ENCODE measurements at places on chromosomes 1 and 21.

DNA sequence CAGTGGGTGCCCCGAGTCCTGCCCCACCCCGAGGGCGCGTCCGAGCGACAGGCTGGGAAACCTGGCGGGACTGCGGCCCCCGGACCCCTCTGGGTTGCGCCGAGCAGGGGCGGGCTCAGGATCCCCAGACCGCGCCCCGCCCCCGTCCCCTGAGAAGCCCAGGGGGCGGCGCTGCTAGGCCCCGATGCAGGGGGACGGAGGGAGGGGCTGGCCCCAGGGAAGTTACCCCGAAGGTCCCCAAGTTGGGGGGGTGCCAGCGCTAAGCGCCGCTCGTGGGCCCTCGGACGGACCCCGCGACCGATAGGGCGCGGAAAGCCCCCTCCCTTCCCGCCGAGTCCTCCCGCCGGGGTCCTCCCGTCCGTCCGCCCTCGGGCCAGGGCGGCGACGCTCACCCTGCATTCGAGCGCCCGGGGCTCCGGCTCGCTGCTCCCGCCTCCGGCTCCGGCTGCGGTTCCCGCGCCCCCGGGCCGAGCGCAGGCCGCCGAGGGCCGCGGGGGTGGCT is 414 bp downstream of the GPR153 start:
- peak; percentile 53 for DNase-seq

GRCh38 chr1:224458996-224459395 is 24.4 kb upstream of the WDR26 start:
- DNase-seq: no peak

- no peak for DNase-seq
These were observed 216.7 kb upstream of the HOOK1 start for GRCh38 chr1:59598120-59598440.

GRCh38 chr1:234234199-234234598 is 139.1 kb upstream of the COA6 start:
- no peak for DNase-seq

DNA sequence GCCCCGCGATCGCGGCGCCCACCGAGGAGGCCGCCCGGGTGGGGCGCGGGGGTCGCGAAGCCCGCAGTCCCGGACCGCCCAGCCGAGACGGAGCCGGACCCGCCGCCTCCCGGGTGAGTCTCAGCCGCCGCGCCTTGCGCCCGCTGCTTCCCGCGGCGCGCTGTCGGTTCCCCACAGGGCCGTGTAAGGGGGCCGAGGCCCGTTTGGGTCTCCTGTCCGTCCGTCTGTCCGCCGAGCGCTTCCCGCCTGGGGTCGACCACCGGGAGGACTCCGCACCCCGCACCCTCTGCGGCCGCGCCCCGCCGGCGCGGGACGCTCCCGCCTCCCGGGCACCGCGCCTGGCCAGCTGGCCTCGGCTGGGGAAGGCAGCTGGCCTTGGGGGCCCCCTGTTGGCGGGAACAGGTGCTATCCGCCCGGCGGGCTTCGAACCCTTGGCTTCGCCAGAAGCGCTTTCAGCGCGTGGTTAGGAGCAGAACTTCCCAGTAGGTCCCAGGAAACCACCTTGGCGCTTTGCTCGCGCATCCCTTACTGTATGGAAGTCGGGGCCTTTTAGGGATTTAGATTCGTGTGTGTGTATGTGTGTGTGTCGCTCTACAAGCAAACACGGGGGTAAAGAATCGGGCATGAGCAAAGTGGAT is 414 bp downstream of the TMEM51 start:
- DNase-seq: peak; percentile 65

DNA sequence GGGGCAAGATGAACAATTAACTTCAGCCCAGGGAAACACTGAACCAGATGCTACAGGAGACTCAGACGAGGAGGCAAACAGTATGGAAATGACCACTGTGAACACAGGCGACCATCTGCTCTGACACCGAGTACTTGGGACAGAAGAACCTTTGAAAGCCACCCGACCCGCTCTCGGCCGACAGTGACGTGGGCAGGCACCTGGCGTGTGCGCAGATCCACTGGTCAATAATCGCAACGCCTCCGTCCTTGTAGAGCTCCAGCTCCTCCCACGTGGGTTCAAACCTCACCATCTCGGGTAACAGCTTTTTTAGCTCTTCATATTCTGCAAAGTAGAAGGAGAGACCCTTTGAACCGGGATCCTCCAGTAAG is 20.3 kb downstream of the POFUT2 start:
- DNase-seq: peak; percentile 14

GRCh38 chr1:8252266-8252951 is 65.5 kb upstream of the SLC45A1 start:
- DNase-seq: no peak

- DNase-seq: no peak
These were observed 108.1 kb downstream of the KAZN start for GRCh38 chr1:14706631-14707030.

DNA sequence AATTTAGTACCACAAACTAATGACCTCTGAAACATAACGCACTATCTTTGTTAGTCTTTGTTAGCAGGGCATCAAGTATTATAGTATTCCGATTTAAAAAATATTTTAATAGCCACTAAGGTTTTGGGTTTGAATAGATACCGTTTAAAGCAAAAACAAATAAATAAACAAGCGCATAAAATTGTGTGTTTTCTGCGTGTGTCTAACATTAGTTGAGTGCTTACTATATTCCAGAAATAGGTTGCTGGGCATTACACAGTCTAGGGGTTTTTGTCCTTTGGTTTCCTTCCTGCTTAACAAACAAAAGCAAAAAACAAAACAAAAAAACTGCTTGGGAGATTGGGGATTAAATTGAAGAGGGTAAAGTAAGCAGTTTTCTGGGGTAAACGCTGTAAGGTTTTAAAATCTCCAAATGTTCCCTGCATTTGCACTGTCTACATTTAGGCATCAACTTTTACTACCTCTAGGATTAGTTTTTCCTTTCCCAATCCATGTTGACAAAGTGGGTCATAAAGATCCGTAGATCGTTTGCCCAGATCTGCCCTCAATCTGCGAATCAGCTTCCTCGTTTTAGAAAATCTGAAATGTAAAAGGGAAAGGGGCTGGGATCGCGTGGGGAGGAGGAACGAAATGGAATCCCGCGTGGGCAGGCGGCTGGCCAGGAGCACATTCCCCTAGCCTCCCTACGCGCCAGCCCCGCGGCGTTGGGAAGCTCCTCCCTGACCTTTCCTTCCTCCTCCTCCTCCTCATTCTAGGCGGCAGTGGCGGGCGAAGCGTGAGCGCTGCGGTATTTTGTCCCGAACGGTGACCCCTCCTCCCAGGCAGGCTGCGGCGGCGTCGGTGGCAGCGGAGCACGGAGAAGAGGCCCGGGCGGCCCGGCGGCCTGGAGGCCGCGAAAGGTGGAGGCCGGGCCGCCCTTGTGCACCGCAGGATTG is at the start of gene KCTD3:
Gene KCTD3, plus strand, starts transcription at position 749 of the 935 bp plus-strand sequence. CDS start 382 bp downstream, outside the sequence.
- DNase-seq: peak; percentile 60

DNA sequence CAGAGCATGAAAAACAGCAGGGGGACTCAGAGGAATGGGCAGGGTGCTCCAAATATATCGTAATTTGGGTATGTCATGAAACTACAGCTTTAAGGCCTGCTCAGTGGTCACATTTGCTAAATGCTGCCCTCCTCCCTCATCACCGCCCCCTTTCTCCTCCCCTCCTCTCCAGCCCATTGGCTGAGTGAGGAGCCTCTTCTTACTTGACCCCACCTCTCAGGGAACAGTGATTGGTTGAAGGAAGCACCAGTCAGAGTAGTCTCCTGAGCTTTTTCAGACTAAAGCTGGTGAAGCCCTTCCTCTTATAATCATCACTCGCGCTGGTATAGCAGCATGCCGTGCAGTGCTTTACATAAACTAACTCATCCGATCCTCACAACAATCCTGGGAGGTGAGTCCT is 10.0 kb upstream of the TTC39A start:
- DNase-seq: no peak

- no peak for DNase-seq
These were observed 16.1 kb downstream of the CSF1 start for GRCh38 chr1:109926662-109927300.

GRCh38 chr1:204971517-204972336 is 71.3 kb upstream of the CNTN2 start:
- no peak for DNase-seq

GRCh38 chr1:193070386-193070753 is 11.0 kb downstream of the RO60 start:
- no peak for DNase-seq

DNA sequence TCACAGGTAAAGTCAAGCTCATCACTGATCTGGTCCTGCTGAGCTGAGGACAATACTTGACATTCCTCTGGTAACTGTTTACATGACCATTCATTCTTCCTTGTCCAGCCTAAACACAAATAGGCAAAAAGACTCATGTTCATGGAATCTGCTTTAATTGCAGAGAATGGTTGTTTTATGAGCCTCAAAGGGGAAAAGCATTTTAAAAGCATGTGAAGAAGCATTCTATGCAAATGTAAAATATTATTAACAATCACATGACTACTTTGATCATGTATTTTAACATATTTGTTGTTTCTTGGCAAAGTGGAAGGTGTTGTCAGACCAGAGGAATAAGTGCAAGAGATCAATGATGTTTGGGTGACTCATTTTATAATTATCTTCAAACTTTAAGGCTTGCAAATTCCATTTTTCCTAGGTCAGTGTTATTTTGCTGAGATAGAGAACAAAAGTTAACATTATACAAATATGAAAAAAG is 133.7 kb downstream of the RUNX1 start:
- DNase-seq: no peak

DNA sequence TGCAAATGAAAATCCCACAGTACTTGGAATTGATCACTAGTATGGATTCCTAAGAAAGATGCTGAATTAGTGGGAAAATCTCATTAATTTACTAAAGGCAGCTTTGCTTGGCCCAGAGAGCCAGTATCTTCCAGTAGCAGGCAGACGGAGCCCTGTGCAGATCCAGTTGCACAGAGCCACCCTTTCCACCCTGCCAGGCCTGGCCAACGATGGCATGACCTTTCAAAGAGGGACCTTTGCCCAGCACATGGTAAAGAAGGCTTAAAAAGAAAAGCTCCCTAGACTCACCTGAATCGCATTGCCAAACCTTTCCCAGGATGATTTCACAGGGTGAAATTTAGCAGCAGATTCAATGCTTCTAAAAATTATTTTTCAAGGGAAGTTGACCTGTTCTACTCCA is 170.5 kb upstream of the CAMK1G start:
- DNase-seq: no peak

DNA sequence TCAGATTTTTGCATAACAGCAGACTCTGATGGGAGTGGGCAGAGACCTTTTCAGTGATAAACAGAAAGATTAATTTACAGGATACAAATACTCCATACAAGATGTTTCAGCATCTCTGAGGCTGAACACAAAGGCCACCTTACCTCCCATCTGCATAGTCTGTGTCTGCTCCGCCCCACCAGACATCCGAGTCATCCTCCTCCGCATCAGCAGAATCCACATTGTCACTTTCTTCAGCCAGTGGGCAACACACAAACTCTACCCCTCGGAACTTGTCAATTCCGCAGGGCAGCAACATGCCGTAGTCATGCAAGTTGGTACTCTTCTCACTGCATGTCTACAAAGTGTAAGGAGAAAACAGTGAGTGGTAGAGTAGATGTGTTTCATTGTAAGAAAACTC is 119.7 kb downstream of the APP start:
- DNase-seq: no peak

DNA sequence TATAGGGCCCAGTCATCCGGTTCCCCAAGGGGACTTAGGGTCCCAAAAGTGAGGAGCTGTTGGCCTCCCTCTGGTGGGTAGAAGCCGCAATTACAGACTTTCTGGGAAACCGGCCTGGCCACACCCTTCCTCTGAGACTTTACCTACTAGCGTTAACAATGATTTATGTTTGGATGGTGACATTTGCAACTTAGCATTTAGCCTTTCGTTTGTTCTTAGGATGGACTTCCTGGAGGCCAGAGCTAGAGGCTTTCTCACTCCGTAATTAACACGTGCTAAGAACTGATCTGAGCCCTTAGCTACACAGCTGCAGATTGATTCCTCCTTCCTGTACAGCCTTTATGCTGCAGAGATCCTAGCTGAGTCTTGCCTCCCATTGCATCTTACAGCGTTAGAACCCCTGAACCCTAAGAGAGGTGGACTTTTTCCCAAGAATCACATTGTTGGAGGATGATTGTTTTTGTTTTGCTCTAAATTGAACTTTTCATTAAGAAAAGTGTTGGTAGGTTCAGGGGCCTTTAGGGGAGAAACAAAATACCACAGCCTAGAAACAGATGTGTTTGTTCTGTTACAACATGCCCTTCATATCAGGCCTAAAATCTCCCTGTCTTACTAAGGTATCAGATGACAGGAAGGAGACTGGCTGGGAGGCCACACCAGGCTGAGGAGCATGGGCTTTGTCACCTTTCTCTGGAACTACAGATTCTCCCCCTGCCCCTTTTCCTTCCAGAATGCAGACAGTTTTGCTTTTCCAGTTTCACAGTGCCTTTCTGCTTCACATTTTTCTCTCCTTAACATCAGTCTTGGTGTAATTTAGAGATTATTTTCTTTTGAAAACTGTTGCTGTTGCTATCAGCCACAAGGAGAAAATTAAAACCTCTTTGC is 1.9 kb downstream of the S100A11 start:
- DNase-seq: peak; percentile 81

- no peak for DNase-seq
These were observed 537.8 kb downstream of the SMYD3 start for GRCh38 chr1:245969283-245969682.

- peak; percentile 41 for DNase-seq
These were observed 4.4 kb downstream of the FOXD3 start for GRCh38 chr1:63326473-63327380.

- DNase-seq: no peak
These were observed 5.0 kb downstream of the CEP170 start for GRCh38 chr1:243250102-243250501.

- DNase-seq: peak; percentile 53
These were observed 80.7 kb upstream of the TNR start for GRCh38 chr1:175824079-175824478.

GRCh38 chr1:59436637-59437036 is 139.7 kb downstream of the FGGY start:
- DNase-seq: no peak

- DNase-seq: no peak
These were observed 93.5 kb downstream of the AKT3 start for GRCh38 chr1:243756529-243756928.

GRCh38 chr1:218711001-218711400 is 365.9 kb downstream of the TGFB2 start:
- no peak for DNase-seq

GRCh38 chr1:22031214-22031962 is 21.1 kb upstream of the CDC42 start:
- DNase-seq: peak; percentile 46

- no peak for DNase-seq
These were observed 40.0 kb downstream of the ROR1 start for GRCh38 chr1:63813829-63814277.

- DNase-seq: no peak
These were observed 11.0 kb downstream of the ALDH4A1 start for GRCh38 chr1:18891426-18891780.

GRCh38 chr1:173409613-173410012 is 67.5 kb upstream of the PRDX6 start:
- no peak for DNase-seq

- no peak for DNase-seq
These were observed 847 bp upstream of the RORC start for GRCh38 chr1:151832318-151832980.
